ENCODE measurements at places on chromosomes 11 and 22. TPM values are rescaled to one million over a fixed set of nuclear protein-coding genes. Genes with fewer than 3 reads are reported as not detected.

- no peak overlapping the region for H3K27ac ChIP-seq
- H3K36me3 ChIP-seq, result no peaks in the 10 kb centered on the region
- H3K4me3 ChIP-seq, result no peak overlapping the region
- H3K4me1 ChIP-seq, result peaks cover 15% of the 10 kb centered on the region
Observed at GRCh38 chr11:102260241-102260640, 57.0 kb upstream of the BIRC3 start.

GRCh38 chr22:29723766-29724165 is 4.0 kb downstream of the CABP7 start:
- H3K27ac ChIP-seq, result no peak overlapping the region
- no peaks in the 10 kb centered on the region for H3K4me1 ChIP-seq
- no peak for DNase-seq
- peaks cover 35% of the 10 kb centered on the region for H3K27me3 ChIP-seq
- H3K4me3 ChIP-seq, result no peak overlapping the region

Gene FHIP1B
- total RNA-seq, result 23.6 TPM

- peaks cover 37% of the 10 kb centered on the region for H3K36me3 ChIP-seq
- peaks cover 18% of the 10 kb centered on the region for H3K4me1 ChIP-seq
- DNase-seq, result no peak
- H3K27me3 ChIP-seq, result no peaks in the 10 kb centered on the region
- no peak overlapping the region for H3K27ac ChIP-seq
- H3K4me3 ChIP-seq, result no peak overlapping the region
Observed at GRCh38 chr11:118901494-118902335, 18.0 kb downstream of the CXCR5 start.

Gene ACTN3
- total RNA-seq, result 20.4 TPM

DNA sequence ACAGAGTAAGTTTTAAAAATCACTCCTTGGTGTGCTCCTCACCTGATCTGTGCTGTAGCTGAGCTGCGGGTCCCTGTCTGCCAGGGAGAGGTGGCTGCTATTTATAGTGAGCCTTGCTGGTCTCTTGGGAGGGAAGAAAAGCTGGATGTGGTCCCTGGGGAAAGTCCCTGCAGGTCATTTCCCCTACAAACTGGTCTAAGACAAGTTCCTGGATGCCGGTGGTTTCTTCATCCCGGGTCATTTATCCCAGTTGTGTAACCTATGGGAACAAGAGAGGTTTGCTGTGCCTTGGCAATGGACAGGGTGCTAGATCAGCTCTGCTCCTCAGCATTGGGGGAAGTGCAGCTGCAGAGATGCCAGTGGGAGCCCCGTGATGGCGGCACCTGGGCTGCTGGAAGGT is at the start of gene SAA2:
TSS of gene SAA2 (minus strand) at position 108 of the 400 bp plus-strand sequence. CDS start 657 bp downstream, outside the sequence.
- H3K27me3 ChIP-seq, result no peaks in the 10 kb centered on the region
- H3K36me3 ChIP-seq, result no peaks in the 10 kb centered on the region
- DNase-seq, result no peak
- H3K27ac ChIP-seq, result no peak within 1 kb of the TSS
- no peaks in the 10 kb centered on the region for H3K4me1 ChIP-seq

- no peaks in the 10 kb centered on the region for H3K27me3 ChIP-seq
- no peak for DNase-seq
- H3K36me3 ChIP-seq, result no peaks in the 10 kb centered on the region
- no peak overlapping the region for H3K4me3 ChIP-seq
Observed at GRCh38 chr11:28228196-28228895, 120.2 kb downstream of the METTL15 start.

Gene FAM111B
- 25.5 TPM for total RNA-seq

DNA sequence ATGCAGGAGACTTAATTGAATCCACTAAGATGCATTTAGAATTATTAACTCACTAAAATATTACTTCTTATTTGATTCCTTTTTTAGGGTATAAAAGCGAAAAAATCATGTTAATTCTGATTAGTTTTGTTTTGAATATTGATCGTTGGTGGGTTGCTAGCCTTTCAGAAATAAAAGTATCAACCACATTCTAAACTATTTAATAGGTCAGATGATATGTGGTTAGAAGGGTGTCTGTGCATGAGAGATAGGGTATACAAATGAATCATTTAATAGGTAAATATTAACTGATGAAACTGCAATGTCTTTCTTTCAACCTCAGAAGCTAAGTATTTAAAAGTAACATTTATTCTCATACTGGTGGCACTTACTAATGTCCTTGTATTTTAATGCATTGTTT is 515.1 kb downstream of the CNTN5 start:
- H3K27me3 ChIP-seq, result no peaks in the 10 kb centered on the region
- H3K4me3 ChIP-seq, result no peak overlapping the region
- H3K4me1 ChIP-seq, result no peaks in the 10 kb centered on the region
- H3K27ac ChIP-seq, result no peak overlapping the region

DNA sequence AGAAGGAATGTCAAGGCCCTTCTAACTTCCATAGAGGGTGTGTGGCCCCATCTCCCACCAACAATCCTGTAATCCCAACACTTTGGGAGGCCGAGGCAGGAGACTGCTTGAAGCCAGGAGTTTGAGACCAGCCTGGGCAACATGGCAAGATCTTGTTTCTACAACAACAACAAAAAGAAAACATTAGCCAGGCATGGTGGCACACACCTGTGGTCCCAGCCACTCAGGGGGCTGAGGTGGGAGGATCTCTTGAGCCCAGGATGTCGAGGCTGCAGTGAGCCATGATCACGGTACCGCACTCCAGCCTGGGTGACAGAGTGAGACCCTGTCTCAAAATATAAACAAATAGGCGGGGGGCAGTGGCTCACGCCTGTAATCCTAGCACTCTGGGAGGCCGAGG is 16.9 kb downstream of the TSPAN32 start:
- H3K36me3 ChIP-seq, result no peaks in the 10 kb centered on the region
- no peak overlapping the region for H3K27ac ChIP-seq
- no peak for DNase-seq
- H3K4me3 ChIP-seq, result no peak overlapping the region

Gene OR8A1
- total RNA-seq, result not detected

Gene SHISAL1
- 2.7 TPM for total RNA-seq

Gene CCDC116
- total RNA-seq, result 0.27 TPM

Gene TBX10
- 0.21 TPM for total RNA-seq

DNA sequence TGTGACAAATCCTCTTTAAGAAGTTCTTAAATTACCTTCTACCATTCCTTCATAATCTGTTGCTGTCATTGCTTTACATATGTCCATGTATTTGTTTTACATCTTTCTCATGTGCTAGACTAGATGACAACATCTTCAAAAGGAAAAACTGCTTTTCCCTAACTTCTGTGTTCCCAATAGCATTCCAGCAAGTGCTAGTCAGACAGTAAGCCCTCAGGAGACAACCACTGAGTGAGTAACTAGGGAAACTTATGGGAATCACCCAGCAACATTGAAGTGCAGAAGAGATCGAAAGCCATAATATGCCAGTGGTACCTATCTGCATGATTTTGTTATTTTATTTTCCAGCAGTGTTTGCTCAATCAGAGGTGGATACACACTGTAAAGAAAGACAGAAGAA is 889.7 kb upstream of the API5 start:
- H3K27me3 ChIP-seq, result no peaks in the 10 kb centered on the region
- no peaks in the 10 kb centered on the region for H3K4me1 ChIP-seq
- DNase-seq, result no peak
- no peak overlapping the region for H3K27ac ChIP-seq
- no peak overlapping the region for H3K4me3 ChIP-seq

DNA sequence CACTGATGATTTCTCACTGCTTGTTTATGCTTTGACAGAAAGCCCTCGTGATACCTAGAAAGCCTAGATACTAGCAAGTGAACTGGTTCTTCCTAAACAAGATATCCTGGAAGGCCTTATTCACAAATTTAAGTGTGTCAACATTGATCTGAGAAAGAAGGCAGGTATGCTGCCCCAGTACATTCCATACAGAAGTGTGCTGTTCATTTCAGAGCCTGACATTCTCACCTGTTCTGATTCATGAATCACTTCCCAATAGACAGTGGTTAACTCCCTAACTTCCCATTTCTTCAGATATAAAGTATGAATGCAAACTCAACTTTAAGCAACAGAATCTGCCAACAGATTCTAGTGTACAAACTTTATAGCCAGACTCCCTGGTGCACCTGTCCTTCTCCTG is 15.5 kb upstream of the RASSF10 start:
- no peaks in the 10 kb centered on the region for H3K27me3 ChIP-seq
- no peak for DNase-seq
- no peak overlapping the region for H3K27ac ChIP-seq
- H3K36me3 ChIP-seq, result peaks cover 8% of the 10 kb centered on the region

- no peak overlapping the region for H3K4me3 ChIP-seq
- no peak for DNase-seq
- no peaks in the 10 kb centered on the region for H3K27me3 ChIP-seq
- H3K27ac ChIP-seq, result no peak overlapping the region
- no peaks in the 10 kb centered on the region for H3K4me1 ChIP-seq
- no peaks in the 10 kb centered on the region for H3K36me3 ChIP-seq
Observed at GRCh38 chr11:15286465-15286864, 171.7 kb downstream of the INSC start.

Gene FGF19
- 18.6 TPM for total RNA-seq

GRCh38 chr22:36447632-36448031 is 33.8 kb downstream of the TXN2 start:
- H3K4me3 ChIP-seq, result no peak overlapping the region
- H3K4me1 ChIP-seq, result peaks cover 36% of the 10 kb centered on the region
- no peak for DNase-seq
- H3K36me3 ChIP-seq, result no peaks in the 10 kb centered on the region
- no peaks in the 10 kb centered on the region for H3K27me3 ChIP-seq

GRCh38 chr22:38038426-38038825 is 18.8 kb upstream of the PICK1 start:
- H3K36me3 ChIP-seq, result no peaks in the 10 kb centered on the region
- no peak overlapping the region for H3K27ac ChIP-seq
- DNase-seq, result no peak
- H3K4me1 ChIP-seq, result peaks cover 20% of the 10 kb centered on the region

Gene ROBO4
- 0.13 TPM for total RNA-seq

DNA sequence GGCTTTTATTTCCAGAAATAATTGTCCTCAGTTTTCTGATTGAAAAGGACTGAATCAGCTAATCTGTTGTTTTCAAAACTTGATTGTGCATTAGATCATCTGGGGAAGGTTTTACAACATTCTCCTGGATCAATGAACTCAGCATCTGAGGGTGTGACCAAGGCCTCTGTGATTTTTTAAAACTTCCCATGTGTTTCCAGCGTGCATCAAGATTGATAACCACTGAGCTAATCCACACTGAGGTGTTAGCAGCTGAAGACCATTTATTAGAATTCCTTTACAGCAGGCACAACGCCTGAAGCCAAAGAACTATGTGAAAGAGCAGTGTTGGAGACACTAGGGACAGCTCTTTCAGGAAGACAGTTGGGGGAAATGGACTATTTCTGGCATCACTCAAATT is 10.2 kb downstream of the VSTM5 start:
- no peak for DNase-seq
- H3K4me3 ChIP-seq, result no peak overlapping the region
- H3K36me3 ChIP-seq, result no peaks in the 10 kb centered on the region
- H3K27ac ChIP-seq, result no peak overlapping the region
- H3K27me3 ChIP-seq, result no peaks in the 10 kb centered on the region
- H3K4me1 ChIP-seq, result peaks cover 2% of the 10 kb centered on the region

Gene PLAAT3
- 146 TPM for total RNA-seq

GRCh38 chr22:26558248-26558895 is 31.6 kb downstream of the TPST2 start:
- H3K27me3 ChIP-seq, result no peaks in the 10 kb centered on the region
- peaks cover 82% of the 10 kb centered on the region for H3K4me1 ChIP-seq
- DNase-seq, result no peak
- H3K4me3 ChIP-seq, result no peak overlapping the region
- H3K27ac ChIP-seq, result peak overlapping the region; percentile 90
